Esophagus (tissue), 2 donors: ENCODE measurements at places on chromosomes 16 and 17. TPM values are rescaled to one million over a fixed set of nuclear protein-coding genes. Genes with fewer than 3 reads are reported as not detected.

Gene WNK4
- 12.8 TPM for polyA plus RNA-seq

Gene DHRS11
- polyA plus RNA-seq, result 15.0 TPM

Gene ABCC12
- not detected for polyA plus RNA-seq

Gene CD300A
- polyA plus RNA-seq, result 1.3 TPM

Gene TSPOAP1
- 7.3 TPM for polyA plus RNA-seq

Gene PMFBP1
- 0.88 TPM for polyA plus RNA-seq

Gene OR1D2
- polyA plus RNA-seq, result not detected
